ENCODE measurements at places on chromosomes 2 and 18.

DNA sequence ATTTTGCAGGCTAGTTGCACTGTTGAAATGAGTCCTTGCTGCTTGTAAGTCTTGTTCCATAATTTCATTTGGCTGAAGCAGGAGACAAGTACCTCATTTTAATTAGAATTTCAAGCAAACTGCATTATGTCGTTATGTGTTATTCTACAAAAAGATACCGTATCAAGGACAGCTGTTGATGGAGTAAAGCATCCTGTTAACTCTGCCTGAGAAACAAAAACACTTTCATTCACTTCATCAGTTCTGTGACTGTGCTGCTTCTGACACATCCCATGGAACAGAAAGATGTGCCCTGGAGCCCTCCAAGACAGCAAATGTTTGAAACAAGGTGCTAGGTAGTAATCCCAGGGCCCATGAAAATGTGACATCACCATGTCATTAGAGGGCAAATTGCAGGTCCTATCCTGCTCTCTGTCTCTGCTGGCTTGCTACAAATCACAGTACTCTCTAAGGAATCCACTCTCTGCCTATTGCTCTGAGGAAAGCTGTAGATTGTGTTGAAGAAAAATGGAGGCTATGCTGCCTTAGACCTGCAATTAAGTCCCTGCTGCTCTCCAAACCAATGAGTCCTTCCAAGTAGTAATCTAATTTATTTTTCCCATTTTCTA is 209.7 kb upstream of the PARD3B start:
- DNase-seq, result no peak

DNA sequence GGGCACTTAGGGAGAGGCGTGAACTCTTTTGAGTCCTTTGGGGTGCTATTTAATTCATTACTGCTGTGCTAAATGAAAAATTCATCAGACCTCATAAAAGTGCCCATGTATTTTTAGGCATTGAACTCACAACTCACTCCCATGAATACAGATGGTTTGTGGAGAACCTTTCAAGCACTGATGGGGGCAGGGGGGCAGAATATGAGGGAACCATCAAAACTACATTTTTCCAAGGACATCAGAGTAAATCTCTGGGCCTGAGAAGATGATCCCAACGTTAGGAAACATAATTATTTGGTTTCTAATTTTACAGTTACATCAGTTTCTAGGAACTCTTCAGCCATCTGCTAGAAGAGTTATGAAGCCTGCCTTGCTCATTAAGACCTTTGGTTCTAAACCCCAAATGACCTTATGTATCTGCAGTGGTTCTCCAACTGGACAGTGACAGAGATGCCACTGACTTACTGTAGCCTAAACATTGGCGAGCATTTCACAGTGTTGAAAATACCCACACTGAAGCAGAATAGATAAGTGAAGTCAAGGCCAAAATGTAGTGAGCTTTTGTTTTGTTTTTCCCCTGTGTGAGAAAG is 90.8 kb downstream of the MYO1B start:
- DNase-seq, result no peak

DNA sequence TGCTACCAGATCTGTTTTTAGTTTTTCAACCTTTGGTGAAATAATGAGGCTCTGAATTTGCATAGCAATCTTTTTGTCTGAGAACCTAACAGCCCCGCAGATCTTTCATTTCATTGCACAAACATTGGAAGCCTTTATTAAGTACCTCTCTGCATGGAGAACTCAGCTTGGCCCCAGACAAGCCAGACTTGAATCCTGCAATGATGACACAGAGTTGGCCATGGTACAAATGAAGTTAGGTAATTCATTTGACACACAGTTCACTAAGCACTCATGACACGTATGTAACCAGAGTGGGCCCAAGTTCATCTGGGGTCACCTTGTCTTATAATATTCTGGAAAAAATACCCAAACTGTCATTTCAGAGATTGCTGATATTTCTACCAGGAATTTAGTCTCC is 439.1 kb upstream of the ID2 start:
- DNase-seq, result no peak

DNA sequence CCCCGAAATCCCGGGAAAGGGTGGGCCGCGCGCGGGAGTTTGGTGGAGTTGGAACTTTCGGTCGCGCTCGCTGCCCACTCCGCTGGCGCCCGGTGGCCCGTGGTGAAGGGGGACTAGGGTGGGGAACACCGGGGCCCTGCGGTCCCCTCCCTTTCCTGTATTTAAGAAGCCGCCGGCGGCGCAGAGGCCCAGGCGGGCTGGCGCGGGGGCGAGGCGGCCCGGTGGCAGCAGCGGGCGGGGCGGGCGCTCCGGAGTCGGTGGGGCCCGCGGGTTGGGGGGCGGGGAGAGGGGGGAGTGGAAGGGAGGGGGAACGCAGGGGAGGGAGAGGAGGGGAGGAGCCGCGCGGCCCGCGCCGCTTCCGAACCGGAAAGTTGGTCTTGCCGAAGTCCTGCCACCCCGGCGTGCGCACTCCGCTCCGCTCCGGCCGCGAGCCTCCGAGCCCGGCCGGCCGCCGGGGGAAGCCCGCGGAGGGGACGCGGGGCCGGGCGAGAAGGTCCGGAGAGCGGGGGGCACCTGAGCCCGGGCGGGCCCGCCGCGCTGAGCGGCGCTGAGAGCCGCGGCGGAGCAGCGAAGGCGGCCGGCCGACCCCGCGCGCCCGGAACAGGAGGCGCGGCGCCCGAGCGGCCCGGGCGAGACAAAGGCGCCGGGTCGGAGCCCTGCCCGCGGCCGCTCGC is 425 bp upstream of the SALL3 start:
- DNase-seq, result no peak

DNA sequence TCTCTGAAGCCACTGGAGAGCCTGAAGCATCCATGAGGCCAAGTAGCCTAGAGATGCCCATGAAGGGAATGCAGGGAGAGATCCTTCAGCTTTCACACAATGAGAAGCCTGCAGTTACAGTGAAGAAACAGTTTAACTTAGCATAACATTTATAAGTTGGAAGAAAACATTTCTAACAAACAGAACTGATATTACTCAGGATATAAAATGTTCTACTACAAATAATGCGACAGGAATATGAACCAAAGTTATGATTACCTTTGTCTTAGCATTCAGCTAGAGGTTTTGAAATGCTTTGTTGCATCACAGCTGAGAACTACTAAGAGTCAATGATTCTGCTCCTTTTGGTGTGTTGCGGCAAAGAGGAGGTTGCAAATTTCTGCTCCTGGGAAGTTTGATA is 6.9 kb upstream of the KYNU start:
- DNase-seq, result no peak

DNA sequence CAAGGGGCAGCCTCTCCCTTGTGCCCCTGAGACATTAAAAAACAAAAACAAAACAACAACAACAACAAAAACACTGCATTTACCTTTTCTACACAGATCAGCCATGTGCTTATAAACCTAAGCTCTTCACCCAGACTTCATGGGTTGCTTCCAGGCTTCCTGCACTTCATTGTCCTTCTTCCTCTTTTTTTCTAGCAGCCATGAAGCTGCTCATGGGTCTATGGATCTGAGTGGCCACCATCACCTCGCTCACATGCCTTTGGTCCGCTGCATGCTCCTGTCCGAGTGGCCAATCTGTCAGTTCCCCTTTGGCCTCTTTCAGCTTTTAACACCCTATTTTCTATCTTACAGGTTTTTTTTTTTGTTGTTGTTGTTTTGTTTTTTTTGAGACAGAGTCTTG is 9.0 kb upstream of the TET3 start:
- no peak for DNase-seq

GRCh38 chr2:206736935-206737334 is 18.7 kb upstream of the DYTN start:
- no peak for DNase-seq

- no peak for DNase-seq
These were observed 782.6 kb downstream of the MBD2 start for GRCh38 chr18:53441761-53442414.

DNA sequence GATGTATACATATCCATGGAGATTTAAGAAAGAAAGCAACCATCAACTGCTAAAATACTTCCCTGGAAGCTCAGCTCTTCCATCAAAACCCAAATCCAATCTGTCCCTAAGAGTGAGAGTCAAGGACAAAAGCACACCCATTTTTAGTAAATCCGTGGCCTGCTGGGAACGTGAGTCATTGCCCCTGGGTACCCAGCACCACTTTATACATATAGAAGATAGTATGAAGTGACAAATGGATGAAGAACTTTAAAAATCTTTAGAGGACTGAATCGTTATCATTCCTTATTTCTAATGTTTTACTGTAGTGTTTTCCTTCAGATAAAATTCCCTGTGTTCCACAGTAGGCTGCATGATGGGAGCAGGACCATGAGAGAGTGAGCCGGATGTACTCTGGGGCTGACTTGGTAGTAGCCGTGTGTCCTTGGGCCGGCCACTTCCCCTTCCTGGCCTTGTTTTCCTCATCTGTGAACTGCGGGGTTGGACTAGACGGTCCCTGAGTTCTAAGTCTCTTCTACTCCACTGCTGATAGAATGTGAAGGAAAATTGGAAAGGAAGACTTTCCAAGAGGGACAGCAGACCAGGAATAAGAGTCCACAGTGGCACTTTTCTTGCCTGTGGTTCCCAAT is 28.5 kb upstream of the CEP68 start:
- no peak for DNase-seq

GRCh38 chr2:28362991-28363521 is 29.6 kb upstream of the FOSL2 start:
- no peak for DNase-seq

DNA sequence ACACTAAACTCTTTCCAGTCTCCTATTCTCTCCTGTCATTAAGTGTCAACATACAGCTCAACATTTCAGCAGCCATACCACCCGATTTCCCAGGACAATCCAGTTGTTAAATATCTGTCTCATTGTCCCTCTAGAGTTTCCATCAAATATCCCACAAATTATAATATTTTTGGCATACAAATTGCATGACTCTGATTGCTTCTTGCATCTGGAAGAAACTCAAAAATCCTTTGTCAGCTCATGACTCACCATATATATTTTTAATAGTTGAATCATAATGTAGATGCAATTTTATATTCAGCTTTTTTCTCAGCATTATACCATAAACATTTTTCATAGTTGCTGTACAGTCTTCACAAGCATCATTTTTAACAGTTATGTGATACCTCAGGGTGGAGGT is 7.2 kb downstream of the SLC30A3 start:
- no peak for DNase-seq

GRCh38 chr2:5387406-5387805 is 304.8 kb upstream of the SOX11 start:
- DNase-seq, result no peak

- DNase-seq, result no peak
These were observed 419.6 kb upstream of the POU3F3 start for GRCh38 chr2:104434318-104434792.

GRCh38 chr18:40414155-40414754 is 1540.8 kb upstream of the PIK3C3 start:
- DNase-seq, result no peak

- no peak for DNase-seq
These were observed 8.9 kb downstream of the TNS1 start for GRCh38 chr2:217993817-217994463.

- DNase-seq, result no peak
These were observed 18.7 kb upstream of the B3GNT7 start for GRCh38 chr2:231376857-231377256.

DNA sequence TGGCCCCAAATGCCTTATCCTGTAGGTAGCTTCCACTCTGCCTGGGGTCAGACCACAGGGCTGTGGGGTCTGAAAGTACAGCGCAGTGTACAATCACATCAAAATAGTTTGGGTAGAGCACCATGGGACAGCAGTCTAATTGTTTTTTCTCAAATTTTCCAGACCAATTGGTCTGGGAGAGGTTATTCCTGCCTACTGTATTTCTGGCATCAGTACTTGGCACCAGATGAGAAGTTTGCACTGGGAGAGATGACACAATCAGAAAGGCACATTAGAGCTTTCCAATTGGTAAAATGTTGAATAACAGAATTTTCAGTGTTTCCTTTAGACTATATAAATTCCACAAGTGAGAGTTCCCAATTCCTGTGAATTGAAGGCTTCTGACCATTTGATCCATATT is 30.9 kb upstream of the LRRTM1 start:
- DNase-seq, result no peak

DNA sequence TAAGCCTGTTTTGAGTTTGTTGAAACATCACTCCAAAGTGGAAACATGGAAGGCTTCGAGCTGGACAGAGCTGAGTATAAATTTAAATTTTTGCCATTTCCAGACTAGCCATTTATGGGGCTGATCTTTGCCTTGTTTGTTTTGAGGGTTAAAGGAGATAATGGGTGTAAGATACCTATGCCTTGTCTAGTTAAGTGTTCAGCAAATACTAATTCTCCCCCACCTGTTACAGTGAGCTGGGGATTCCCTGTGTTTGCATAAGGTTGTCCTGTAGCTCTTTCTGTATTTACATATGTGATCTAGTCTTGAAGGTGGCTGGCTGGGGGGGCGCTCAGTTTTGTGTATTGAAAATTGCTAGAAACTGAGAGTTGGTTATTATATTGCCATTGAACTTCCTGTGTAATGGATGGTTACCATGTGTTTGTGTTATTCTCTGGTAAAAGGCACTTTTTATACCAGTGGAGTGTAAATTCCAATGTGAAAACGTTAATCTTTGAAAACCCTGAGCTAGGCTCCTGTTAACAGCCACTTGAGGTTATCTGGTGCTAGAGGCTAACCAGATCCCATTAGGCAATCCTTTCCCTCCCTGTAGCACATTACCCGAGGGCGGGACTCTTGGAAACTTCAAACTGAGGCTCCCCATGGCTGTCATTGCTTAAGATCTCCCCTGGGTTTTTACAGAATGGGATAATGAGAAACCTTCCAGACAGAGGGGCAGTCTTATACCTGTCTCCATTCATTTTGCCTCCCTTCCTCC is 26.7 kb downstream of the TANC1 start:
- DNase-seq, result no peak

- no peak for DNase-seq
These were observed 708 bp upstream of the RPIA start for GRCh38 chr2:88690591-88691338.

DNA sequence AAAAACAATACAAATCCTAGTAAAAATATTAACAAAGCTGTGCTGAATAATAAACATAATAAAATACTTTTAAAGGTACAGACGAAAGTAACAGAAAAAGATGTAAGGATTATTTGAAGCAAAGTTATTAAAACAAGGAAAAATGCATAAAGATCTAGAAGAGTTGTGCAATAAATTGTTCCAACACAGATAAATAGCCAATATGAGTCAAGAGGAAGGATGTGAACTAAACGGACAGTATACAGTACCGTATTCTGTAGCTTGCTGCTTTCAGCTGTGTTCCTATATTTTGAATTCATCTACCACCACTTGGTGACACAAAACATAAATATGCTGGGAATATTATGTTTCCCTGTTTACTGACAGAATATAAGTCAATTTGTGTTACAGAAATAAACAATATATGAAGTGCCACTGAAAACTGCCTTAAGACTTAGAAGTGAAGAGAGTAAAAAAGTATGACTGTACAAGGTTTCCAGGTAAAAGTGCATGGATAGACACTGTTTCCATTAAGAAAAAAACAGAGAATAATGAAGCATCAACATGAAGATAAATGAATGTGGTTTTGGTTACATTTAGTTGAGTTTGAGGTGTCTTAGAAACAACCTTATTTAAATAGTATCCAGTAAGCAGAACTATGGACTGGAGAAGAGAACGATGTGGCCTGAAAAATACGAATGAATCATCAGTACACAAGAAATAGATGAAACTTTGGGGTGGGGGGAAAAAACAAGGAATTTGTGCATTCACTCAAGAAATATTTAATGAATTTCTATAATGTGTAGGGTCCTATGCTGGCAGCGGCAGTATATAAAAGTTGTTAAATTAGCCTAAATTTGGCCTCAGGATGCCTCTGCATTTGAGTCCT is 13.1 kb downstream of the PPP3R1 start:
- DNase-seq, result no peak

- no peak for DNase-seq
These were observed 780.0 kb downstream of the CNTNAP5 start for GRCh38 chr2:124805060-124805459.
